ENCODE measurements at places on chromosomes 5 and 9. TPM values are rescaled to one million over a fixed set of nuclear protein-coding genes. Genes with fewer than 3 reads are reported as not detected.

Gene NEURL1B
- 37.1 TPM for total RNA-seq

Gene ZNF483
- 4.2 TPM for total RNA-seq

Gene TMEM232
- 1.4 TPM for total RNA-seq

Gene GHR
- total RNA-seq, result 14.7 TPM

Gene SARDH
- 0.41 TPM for total RNA-seq

Gene OR1Q1
- not detected for total RNA-seq

Gene ANKRD34B
- not detected for total RNA-seq
